Vagina (tissue), 2 donors: ENCODE measurements at places on chromosomes 6 and 20. TPM values are rescaled to one million over a fixed set of nuclear protein-coding genes. Genes with fewer than 3 reads are reported as not detected.

The TMEM74B gene
- total RNA-seq, result 4.2 TPM

The LHFPL5 gene
- not detected for total RNA-seq

The PRSS16 gene
- total RNA-seq, result 1.2 TPM

The STK35 gene
- total RNA-seq, result 11.5 TPM

The SALL4 gene
- total RNA-seq, result not detected

The AKAP7 gene
- total RNA-seq, result 6.4 TPM

The NDUFAF4 gene
- 14.2 TPM for total RNA-seq
